ENCODE measurements at places on chromosomes 2 and 18.

- DNase-seq, result no peak
Measured at GRCh38 chr2:11348209-11348749, 3.8 kb upstream of the ROCK2 start.

GRCh38 chr2:71681626-71682025 lies 228.3 kb downstream of the DYSF start:
- no peak for DNase-seq

DNA sequence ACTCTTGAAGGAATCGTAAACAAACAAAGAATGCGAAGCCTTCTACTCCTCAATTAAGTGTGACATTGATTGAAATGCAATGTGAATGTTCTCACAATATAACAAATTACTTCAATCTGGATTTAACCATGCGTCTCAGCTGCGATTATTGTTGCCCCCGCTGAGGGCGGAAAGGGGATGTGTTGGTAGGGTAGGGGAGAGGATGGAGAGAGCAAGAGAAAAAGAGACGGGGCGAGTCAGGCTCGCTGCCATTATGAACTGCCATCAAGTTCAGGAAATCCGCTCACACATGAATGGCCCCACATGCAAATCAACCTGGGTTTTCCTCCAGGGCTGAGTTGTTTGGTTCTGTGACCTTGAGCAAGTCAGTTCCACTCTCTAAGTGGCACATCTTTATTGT lies 129.8 kb downstream of the PXDN start:
- DNase-seq, result no peak

DNA sequence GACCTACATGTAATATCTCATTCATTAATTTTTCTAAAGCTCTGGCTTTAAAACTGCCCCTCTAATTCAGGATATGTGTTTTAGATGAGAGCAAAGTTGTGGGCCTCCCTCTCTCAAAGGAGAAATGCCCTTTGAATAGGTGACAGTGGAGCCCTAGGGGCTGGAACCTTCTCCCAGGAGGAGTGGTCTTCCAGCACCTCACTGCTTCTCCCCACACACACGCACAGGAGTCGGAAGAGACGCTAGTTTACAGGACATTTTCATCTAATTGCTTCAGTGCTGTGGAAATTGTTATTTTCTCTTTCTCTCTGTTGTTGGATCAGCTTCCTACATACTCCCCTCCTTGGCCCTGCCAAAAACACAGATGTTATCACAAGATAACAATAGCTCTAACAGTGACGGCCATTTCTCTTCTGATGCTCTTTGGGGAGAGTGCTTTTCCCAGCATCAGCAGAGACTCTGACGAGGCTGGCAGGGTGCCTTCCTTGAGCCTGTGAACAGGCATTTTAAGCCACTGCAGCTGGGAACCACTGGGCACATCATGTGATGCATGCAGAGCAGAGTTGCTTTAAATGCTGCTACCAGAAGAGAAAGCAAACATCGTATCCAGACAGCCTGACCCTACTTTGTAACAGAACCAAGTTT lies 209.4 kb upstream of the SP5 start:
- DNase-seq, result no peak

GRCh38 chr2:100810603-100811145 lies 9.3 kb upstream of the NPAS2 start:
- DNase-seq, result no peak

Measured in fibroblast of skin of left quadriceps (primary cell).